Ovary (tissue), 10 donors: ENCODE measurements at places on chromosomes 4 and X. TPM values are rescaled to one million over a fixed set of nuclear protein-coding genes. Genes with fewer than 3 reads are reported as not detected.

CD38 gene
- 3.0 TPM for polyA plus RNA-seq

SRPK3 gene
- polyA plus RNA-seq: 0.65 TPM

PRDX4 gene
- polyA plus RNA-seq: 142 TPM

CLIC2 gene
- polyA plus RNA-seq: 18.5 TPM

MAP7D2 gene
- polyA plus RNA-seq: 0.62 TPM

CT45A3 gene
- not detected for polyA plus RNA-seq

MEPE gene
- not detected for polyA plus RNA-seq

- no peak for DNase-seq
Observed at GRCh38 chr4:10605031-10605430, 79.5 kb downstream of the CLNK start.

DNA sequence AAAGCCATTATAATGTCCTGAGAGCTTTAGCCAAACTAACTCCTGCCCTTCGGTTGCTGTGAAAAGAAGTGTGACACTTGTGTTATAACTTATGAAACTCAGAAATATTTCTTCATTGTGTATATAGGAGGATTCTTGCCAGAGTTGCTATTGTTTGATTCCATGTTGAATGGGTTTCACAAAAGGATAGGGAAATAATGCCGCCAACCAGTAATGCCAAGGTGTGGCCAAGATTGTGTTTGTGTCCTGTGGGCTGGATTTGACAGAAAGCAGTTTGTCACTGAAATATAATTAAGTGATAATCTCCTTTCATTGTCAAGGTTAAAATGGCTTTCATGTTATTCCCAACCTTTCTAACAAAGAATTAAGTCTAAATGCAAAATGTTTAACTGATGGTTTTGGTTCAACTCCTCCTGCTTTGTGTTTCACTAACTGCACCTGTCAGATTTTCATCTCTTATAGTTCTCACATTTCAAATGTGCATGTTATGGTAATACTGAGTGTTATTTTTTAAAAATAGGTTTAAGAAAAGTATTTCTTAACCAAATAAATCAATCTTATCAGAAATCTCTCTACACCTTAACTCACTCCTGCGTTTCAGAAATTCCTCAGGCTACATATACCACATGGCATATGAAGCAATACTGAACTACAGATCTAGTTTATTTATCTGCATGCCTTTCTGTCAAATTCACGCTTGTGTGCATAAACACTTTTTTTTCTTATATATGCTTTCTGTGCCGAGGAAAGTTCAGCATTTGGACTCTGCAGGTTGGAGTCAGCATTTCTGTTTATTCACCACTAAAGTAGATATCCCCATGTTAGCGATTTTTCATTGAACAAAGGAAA is at the start of gene CLDN22:
Gene CLDN22 (minus strand): TSS at position 66 of the 849 bp plus-strand sequence. CDS start 58 bp downstream, at position 8.
- no peak for DNase-seq

GRCh38 chr4:47490550-47490949 is 5.5 kb downstream of the ATP10D start:
- no peak for DNase-seq

GRCh38 chr4:102256321-102256720 is 89.0 kb downstream of the SLC39A8 start:
- no peak for DNase-seq

DNA sequence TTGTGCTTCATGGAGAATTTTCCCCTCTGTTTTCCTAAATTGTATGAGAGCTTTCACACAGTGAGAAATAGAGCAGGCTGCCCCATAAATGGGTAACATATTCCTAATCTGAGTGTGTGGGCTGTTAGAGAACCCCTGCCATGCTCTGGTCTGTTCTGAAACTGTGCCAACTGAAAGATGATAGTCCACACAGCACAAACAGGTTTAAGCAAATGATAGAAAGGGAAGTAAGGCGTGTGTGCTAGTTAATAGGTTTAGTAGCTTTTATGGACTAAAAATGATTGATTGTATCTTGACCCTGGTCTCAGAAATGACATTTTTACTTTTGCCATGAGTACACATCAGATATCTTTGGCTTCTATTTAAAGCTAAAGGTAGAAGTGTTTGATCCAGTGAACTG is 106.2 kb downstream of the PRRG1 start:
- DNase-seq: no peak

- no peak for DNase-seq
Observed at GRCh38 chrX:137178392-137178791, 144.6 kb upstream of the GPR101 start.

- no peak for DNase-seq
Observed at GRCh38 chr4:78510681-78511080, 40.9 kb upstream of the ANXA3 start.

GRCh38 chrX:55450259-55450658 is 1.7 kb upstream of the MAGEH1 start:
- no peak for DNase-seq

DNA sequence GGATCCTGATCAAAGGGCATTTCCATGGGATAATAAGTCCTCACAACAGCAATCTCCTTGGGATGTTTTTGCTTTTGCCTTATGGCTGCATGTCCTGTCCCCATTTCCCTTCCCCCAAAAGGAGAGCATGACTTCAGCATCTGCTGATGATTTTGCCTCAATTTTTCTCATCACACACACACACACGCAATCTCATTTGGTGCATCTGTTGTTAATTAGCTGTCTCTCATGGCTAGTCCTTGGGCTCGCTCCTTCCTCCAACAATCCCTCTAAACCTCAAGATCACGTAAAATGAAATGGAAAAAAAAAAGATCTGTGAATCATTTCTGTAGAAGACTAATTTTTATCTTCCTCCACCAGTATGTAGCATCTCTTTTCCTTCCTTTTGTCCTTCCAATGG is 153.6 kb downstream of the RBMX2 start:
- no peak for DNase-seq

DNA sequence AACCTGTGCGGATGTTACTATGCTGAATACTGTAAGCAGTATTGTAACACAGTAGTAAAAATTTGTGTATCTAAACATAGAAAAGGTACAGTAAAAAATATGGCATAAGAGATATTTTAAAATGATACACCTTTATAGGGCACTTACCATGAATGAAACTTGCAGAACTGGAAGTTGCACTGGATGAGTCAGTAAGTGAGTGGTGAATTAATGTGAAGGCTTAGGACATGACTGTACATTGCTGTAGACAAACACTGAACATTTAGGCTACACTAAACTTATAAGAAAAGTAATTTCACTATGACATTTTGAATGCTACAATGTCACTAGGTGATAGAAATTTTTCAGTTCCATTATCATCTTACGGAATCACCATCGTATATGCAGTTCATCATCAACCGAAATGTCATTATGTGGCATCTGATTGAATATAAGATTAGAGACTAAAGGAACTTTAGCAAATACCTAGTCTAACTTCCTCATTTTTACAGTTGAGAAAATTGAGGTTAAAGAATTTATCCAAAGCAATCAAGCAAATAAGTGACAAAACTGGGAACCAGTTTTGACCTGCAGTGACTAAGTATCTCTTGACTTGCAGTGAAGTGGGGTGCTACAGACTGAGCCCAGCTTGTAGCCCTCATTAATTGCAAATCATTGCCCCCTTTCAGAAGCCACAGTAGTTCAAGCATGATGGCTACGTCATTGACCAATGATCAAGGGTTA is 55.3 kb downstream of the EGF start:
- no peak for DNase-seq

DNA sequence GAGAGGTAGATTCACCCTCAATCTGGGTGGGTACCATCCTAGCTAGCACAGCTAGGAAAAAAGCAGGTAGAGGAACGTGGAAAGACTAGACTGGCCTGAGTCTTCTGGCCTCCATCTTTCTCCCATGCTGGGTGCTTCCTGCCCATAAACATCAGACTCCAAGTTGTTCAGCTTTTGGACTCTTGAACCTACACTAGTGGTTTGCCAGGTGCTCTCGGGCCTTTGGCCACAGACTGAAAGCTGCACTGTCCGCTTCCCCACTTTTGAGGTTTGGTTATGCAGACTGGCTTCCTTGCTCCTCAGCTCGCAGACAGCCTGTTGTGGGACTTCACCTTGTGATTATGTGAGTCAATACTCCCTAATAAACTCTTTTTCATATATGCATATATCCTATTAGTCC is 36.4 kb upstream of the UGT2B4 start:
- DNase-seq: no peak

- DNase-seq: no peak
Observed at GRCh38 chr4:113094802-113095201, 45.3 kb downstream of the ANK2 start.

DNA sequence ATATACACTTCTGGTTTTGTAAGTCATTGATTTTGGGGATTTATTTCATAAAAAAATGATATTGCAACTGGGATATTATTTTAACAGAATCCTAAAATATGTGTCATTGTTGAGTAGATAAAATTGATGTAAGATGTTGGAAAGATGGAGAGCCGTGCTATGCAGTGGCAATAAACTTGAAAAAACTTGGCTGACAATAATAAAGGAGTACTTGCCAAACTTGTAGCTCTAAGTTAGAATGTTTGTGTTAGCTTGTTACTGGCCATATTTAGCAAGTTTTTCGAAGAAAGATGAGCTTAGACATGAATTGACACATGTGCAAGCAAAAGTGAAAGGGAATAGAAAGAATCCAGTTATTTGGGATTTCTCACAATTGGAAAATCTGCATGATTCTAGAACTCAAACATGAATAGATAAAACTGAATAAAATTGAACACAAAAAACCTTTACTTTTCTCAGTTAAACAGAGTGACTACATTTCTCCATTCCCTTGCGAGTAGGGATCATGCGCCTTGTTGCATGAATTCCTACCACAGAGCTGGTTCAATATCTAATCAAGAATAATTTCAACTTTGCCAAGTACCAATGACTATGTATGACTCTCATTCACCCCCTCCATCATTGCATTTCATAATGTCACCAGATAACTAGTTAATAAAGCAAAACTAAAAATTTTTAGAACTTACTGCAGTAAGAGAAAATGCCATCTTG is 327.8 kb downstream of the CAMK2D start:
- no peak for DNase-seq

DNA sequence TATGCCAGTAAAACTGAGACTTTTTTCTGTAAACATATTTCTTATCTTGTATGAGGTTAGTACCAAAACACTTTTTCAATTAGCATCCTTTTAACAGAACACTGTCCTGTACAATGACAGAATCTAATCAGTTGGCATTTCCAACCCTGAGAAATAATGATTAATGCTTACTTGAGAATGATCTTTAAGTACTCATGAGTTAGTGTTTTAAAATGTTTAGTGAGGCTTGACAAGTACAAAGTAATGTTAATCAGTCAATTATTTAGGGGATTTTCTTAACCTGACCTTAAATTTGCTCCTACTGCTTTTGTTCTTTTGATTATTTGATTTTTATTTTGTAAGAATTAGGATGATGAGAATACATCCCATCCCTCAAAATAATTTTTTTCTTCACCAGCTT is 496.5 kb downstream of the RPA4 start:
- DNase-seq: no peak

DNA sequence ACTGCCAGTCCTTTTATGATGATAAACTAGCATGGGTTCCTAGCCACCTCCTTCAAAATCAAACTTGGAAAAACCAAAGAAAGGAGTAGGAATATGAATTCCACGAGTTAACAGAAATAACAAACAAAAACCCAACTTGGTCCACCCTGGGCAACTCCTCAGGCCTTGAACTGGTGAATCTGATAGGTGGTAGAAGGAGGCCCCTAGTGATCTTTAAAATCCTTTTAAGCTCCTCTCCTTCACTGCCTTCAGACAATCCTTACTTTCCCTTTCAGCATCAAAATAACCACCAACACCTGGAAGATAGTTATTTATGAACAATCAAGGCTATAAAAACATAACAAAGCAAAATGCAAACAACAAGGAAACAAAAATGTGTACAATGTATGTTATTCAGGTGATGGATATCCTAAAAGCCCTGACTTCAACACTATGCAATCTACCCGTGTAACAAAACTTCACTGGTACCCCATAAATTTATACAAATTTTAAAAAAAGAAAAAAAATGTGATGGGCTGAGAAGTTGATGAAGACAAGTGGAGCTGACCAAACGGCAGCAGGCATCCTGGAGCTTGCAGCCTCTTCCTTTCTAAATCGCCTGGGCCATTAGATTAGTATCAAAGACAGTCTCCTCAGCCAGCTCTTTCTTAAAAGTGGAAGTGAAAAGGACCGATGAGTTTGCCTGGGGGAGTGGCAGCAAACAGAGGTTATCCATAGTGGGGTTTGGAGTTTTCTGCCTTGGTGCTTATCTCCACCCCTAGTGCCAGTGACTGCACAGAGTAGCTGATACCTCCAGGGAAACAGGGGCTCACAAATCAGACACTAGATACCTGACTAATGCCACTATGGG is 179.6 kb downstream of the TMA16 start:
- no peak for DNase-seq

DNA sequence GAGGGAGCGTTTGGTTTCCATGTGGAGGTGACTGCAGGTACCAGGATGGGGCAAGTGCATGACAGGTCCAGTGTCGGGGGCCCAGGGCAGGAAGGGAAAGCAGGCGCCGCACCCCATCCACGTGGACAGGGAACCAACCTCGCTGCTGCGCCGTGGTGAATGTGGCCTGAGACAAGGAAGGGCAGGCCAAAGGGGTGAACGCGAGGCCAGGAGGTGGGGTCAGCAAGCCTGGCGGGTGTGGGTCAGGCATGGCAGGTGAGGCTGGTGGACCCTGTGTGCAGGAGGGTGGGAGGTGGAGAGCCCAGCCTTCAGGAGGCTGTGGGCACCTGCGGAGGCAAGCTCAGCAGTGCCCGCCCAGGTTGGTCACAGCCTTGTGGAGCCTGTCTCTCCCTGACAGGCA is 14.7 kb downstream of the SH3BP2 start:
- DNase-seq: no peak

GRCh38 chr4:167230744-167231143 is 3.5 kb downstream of the SPOCK3 start:
- no peak for DNase-seq

DNA sequence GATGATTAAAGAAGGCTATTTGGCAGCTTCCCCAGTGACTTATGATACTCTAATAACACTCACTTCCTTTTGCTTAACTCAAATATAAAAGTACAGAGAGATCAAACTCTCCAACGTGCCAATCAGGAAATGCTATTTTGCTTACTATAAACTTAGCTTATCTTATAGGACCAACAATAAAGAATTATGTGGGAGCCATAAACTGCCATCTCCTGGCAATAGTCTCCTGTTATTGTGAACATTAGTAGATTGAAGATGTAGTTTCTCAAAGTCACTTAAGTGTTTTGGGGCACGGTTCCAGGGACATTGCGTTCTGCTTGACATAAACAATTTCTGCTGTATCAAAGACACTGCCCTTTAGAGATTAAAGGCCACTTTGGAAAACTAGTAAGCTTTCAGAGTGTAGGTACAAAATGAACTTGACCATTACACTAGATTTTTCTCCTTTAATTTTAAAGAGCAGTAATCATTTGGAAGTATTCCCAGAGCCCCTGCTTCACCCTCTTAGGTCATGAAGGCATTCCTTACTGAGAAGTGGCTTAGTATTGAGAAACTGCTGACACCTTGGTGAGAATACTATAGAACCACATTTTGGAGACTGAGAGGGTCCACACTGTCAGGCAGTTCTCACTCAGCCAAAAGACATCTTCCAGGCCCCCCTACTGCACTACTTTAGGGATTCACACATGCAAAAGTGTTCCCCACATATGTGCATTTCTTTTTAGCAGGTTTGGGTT is 51.9 kb downstream of the MAOA start:
- peak; percentile 76 for DNase-seq
